ENCODE measurements at places on chromosomes 7 and 10.

DNA sequence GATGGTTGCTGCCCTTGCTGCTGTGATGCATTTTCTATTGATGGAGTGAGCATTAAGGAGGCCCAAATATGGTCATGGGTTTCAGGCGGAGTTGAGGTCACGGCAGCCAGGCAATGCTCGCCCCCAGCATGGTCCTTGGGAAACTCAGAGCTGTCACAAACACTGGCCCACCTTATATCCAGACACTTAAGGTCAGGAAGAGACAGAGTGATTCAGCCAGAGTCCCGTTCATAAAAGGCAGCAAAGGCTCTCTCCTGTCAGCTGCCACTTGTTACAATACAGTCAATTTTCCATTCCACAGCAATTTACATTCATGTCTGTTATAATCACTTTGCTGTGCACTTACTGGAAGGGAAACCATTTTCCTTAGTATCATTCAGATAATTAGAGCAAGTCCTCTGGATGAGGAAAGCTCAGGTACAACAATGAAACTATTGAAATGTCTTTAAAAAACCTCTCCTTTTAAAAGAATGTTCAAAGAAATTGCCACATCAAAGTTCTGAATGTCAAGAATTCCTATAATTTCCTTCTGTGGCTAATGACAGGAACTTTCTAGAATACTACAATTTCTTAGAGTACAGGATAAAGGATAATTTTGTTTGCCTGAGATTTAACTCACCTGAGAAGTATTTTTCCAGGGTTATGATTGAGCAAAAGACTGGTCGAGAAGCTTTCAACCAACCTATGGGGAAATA is 14.8 kb upstream of the ANKRD1 start:
- DNase-seq = no peak

DNA sequence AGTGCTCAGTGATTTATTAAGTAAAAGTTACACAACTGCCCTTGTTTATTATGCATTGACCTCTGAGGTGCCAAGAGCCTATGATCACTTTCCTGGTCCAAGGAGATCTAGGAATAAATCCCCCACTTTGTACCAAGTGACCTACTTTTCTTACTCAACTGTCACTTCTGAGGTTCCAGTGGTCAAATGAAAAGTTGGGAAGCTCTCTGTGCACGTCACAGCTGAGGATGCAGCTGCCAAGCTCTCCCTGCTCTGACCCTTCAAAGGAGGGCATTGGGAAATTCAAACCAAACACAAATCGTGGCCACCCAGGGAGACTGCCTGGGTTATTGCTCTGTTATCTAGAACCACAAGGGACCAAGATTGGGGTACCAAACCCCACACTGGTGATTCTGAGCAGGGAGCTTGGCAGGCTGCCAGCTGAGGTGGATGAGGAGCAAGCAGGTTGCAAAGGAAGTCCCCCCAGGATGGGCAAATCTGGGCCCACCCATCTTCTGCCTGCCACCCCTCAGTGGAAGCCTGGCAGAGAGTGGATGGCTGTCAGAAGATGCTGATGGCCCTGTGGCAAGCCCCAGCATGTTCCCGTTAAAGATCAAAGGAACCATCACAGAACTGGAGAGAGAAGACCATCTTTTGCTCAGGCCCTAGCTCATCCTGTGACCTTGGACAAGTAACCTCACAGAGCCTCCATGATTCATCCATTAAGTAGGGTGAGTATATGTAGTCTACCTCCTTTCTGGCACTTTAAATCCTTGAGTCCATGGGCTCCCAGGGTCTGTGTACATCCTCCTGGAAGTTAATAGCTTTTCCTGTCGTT is 106.8 kb downstream of the PPP1R3C start:
- no peak for DNase-seq

GRCh38 chr7:51261117-51261835 is 55.3 kb downstream of the COBL start:
- no peak for DNase-seq

- DNase-seq = no peak
These were observed 27.7 kb downstream of the HECW1 start for GRCh38 chr7:43140186-43140585.

GRCh38 chr7:140646931-140647647 is 6.5 kb upstream of the DENND2A start:
- no peak for DNase-seq
